ENCODE measurements at places on chromosomes 1 and 21. TPM values are rescaled to one million over a fixed set of nuclear protein-coding genes. Genes with fewer than 3 reads are reported as not detected.

GOLT1A gene
- not detected for total RNA-seq

KCNE2 gene
- total RNA-seq = not detected

NID1 gene
- 62.6 TPM for total RNA-seq

LMOD1 gene
- 27.0 TPM for total RNA-seq

OR2L13 gene
- total RNA-seq = not detected

ACTA1 gene
- 0.14 TPM for total RNA-seq

All from smooth muscle cell of the umbilical artery (primary cell).